Activated CD4-positive, alpha-beta T cell treated with anti-CD3 and anti-CD28 coated beads, Interleukin-2, amount 10 ng/mL, durations not matched to agents 24 days and 14 days (primary cell): ENCODE measurements at places on chromosomes 1 and 21. TPM values are rescaled to one million over a fixed set of nuclear protein-coding genes. Genes with fewer than 3 reads are reported as not detected.

GRCh38 chr1:231107151-231107550 lies 54.7 kb upstream of the TRIM67 start:
- DNase-seq: no peak

- no peak for DNase-seq
These were observed 5.7 kb upstream of the IFFO2 start for GRCh38 chr1:18962121-18962721.

DNA sequence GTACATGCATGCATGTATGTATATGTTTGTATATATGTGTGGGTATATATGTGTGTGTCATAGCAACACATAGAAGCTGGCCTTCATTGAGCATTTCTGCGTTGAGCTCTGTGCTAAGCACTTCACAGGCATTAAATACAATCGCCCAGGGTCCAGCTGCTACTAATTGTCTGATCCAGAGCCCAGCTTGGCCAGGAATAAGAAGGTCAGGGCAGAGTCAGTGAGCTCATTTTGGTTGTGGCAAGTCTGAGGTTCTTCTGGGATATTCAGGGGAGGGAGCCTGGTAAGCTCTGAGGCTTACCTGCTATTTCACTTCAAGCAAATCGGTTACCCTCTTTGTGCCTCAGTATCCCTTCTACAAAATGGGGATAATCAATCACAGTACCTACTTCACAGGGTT lies 59.6 kb downstream of the FOXO6 start:
- DNase-seq: no peak

DNA sequence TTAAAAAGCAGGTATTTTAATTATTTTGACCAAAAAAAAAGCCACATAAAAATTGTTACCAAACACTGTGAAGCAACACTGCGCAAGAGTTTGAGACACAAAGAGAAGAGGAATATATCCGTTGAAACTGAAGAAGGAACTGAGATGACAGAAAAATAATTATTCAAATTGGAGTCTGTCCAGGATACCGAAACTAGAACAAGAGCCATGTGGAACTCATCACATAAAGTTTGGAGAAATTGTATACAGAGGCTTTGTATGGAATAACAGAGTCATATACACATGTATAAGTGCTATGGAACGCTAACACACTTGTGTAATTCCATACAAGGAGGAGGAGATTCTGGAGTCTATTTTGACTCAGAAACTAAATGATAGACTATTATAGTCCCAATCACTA lies 675.1 kb upstream of the ADGRL2 start:
- DNase-seq: no peak

Gene ACOT7
- 133 and 136 TPM in 2 replicates for total RNA-seq

Gene RGS2
- 5.2 and 6.7 TPM in 2 replicates for total RNA-seq
